ENCODE measurements at places on chromosomes 1 and 21.

GRCh38 chr1:244735404-244735803 lies 82.5 kb downstream of the DESI2 start:
- DNase-seq: no peak

DNA sequence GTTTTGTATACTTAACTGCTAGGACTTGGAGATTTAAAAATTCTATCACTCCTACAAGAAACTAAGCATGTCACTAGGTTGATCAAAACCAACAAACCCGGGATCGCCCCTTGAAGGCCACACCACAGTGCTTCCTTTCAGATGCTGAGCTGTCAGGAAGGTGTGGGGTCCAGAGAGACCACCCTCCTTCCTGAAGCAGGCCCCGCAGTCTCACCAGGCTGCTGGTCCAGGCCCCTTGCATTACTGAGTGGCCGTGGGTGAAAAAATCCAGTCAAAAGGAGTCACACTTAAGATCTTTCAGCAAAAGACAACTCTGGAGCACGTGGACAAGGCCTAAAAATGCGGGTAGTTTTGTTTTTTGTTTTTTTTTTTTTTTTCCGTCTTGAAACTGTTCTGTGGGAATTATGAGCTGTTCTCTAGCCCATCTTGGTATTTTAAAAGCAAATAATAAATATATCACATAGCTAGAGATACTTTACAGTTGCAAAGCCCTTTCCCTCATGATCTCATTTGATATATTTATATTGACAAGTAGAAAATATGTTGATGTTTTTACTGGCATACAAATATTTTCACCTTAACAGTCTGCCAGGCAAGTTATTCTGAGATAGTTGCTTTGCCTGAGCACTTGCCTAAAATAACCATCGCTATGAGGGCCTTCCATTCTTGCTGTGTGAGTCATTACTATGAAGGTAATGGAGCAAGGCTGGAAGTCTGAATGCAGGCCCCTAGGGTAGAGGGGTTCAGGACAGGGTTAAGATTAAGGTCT lies 73.1 kb upstream of the EDEM3 start:
- no peak for DNase-seq

GRCh38 chr1:231395076-231395997 lies 26.8 kb downstream of the EGLN1 start:
- no peak for DNase-seq

- DNase-seq: no peak
These were observed 96.9 kb downstream of the LPAR3 start for GRCh38 chr1:84795966-84796600.

DNA sequence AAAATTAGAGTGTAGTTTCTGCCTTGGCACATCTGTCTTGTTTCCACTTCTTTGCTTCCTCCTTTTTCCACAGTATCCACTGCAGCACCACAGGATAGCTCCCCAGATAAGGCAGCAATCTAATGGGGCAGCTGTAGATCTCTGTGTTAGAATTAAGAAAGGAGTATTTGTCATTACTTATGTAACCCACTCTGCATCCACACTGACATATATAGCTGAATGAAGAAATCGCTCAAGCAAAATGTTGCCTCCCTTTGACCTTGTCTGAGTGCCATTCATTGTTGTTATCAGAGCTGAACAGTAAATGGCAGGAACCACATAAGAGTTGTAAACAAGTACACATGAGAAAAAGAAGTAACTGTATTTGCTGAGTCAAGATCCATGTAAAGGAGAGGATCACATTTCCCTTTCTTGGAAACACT lies 45.9 kb upstream of the DPH5 start:
- no peak for DNase-seq

DNA sequence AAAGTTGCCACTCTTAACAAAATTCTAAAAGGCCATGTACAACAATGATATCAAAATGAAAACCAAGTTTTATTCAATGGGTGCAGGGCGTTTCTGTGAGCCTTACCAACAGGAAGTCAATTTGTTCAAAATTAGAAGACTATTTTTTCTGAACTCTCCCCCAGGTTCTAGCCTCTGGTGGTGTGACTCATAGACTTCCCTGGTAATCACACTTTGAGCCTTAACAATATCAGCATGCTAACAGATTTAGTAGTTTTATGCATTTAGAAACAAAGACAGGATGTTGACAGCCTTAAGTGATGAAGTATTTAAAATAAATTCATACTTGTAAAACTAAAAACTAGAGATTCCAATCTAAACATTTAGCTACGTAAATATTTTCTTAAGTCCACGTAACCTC lies 88.4 kb downstream of the LRRC8C start:
- no peak for DNase-seq

Measured in left kidney (tissue), 8 donors.